ENCODE measurements at places on chromosomes 1 and 21. TPM values are rescaled to one million over a fixed set of nuclear protein-coding genes. Genes with fewer than 3 reads are reported as not detected.

Gene OR2L13
- not detected for total RNA-seq

DNA sequence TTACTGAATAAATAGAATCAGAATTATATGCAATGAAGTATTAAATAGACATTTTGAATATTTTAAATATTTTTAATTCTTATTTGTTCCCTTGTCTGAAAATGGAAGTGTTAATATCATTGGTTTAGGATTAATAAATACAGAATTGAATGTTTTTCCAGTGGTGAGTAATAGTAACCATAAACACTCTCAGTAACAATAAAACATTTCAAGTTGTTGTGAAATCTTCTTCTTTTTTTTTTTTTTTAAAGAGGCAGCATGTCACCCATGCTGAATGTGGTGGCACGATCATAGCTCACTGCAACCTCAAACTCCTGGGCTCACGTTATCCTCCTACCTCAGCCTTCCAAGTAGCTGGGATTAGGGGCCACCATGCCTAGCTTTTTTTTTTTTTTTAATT lies 86.2 kb upstream of the ZBTB18 start:
- DNase-seq: no peak

DNA sequence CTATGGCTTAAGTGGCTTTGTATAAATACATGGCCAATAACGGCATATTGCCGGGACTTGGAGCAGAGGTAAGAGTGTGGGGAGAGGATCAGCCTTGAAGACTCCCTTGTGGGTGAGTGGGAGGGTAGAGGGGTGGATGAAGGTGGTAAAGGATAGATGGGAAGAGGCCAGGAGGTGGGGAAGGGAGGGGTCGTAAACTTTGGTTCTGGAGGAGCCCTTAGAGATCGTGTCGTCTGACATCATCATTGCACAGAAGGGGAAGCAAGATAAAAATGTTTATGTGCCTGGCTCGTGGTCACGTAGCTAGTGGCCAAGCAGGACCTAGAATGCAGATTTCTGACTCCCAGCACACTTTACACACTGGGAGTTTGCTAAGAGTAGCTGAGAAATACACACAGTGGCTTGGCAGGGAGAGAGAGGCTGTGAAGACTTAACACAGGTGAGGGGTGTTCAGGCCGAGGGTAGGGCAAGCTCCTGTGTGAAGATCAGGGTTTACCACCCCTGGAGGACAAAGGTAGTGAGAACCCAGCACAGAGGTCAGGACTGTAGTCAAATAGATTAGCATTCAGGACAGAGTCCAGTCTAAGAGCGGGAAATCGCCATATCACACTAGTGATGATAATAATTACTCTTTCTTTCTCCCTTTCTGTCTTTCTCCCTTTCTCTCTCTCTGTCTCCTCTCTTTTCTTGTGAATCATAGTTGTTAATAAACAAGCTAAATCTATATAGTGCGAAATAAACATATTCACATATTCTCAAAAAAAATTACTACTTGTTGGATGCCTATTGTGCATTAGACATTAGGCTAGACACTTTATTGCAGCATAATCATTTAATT lies 75.5 kb downstream of the LRRC8D start:
- DNase-seq: no peak

Gene S100A1
- not detected for total RNA-seq

DNA sequence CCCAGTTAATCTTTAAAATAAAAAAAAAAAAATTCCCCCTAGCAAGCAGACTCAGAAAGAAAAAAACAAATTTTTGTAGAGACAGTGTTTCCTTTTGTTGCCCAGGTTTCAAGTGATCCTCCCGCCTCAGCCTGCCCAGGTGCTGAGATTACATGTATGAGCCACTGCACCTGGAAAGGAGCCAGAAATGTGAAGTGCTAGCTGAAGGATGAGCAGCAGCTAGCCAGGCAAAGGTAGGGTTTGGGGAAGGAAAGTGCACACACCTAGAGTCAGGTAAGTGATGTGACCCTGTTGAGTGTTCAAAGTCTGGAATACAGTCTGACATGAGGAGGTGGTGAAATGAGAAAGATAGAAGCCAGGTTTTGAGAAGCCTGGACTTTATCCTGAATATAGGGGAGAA lies 1.7 kb downstream of the AKR1A1 start:
- DNase-seq: no peak

GRCh38 chr1:233440951-233441401 lies 113.5 kb downstream of the MAP3K21 start:
- DNase-seq: no peak

- DNase-seq: no peak
Observed at GRCh38 chr1:223202376-223203033, 59.5 kb upstream of the TLR5 start.

Gene SLC25A34
- 7.5 TPM for total RNA-seq

Gene CELSR2
- total RNA-seq: 4.0 TPM

DNA sequence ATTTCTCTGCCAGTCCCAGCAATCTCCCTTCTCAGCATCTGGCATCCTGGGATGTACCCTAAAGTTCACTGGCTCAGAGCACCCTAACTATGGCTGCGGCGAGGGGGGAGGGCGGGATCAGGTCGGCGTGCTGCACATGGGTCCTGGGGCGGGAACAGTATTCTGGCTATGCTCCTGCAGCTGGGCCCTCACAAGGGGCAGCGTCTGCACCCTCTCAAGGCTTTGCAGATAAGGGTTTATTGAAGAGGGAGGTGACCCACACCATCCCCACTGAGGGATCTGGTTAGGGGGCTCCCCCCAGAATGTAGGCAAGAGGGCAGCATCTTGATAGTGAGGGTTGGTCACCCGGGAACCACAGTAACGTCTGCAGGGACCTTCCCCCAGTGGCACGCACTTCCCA lies 44.9 kb upstream of the PCBP3 start:
- DNase-seq: no peak

DNA sequence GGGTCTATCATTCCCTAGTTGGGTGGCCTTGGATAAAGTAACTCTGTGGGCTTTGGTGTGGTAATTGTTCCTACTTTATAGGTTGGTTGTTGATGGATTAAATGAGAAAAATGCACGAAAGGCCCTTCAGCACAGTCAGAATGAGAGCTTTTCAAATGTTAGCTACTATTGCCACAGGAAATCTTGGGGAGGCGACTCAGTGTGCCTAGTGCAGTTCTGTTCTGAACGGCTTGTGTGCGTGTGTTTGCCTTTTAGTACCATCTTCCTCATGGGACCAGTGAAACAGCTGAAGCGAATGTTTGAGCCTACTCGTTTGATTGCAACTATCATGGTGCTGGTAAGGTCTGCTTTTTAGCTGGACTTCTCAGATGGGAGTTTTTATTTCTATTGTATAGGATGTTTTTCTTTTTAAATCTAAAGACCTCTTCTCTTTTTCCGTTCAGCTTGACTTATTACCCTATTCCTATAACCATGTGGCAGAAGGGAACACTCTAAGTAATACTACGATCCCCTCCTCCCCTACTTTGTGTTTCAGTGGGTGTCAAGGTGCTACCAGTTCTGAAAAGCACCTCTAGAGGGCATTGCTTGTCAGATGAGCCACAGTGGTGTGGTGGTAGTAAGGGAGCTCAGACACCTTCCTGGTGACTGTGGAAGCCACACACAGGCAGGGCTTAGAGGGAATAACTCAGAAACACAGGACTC lies 9.2 kb downstream of the SFT2D2 start:
- DNase-seq: no peak

DNA sequence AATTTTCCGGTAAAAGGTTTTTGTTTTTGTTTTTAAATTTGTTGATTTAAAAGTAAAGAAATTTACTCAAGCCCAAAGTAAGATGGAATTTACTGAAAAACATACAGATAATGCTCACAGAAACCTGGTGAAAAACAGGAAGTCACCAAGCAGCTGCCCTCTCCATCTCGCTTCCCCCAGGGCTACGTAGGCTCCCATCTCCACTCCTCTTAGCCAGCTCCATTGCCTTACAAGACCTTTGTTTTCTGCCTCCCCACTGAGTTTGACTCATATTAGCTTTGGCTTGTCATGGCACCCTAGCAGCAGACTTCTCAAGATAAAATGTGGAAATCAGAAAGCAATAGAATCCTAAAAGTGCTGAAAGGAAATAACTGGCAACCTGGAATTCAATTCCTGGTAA lies 57.9 kb downstream of the PHTF1 start:
- DNase-seq: no peak

Gene C1orf50
- 4.3 TPM for total RNA-seq

DNA sequence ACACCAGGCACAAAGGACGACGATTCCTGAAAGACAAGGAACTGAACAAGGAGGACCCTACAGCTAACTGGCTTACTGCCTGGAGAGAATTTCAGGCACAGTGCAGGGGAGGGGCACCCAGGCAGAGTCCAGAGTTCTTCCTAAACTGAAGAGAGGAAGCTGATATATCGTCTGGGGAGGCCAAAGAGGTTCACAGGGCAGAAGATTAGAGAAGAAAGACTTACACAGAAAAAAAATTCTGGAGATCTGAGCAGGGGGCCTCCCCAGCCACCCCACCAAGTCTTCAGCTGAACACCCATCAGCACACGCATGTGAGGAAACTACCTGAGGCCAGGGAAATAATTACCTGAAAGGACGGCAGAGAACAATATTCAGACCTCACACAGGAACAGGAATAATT lies 24.6 kb downstream of the SORT1 start:
- no peak for DNase-seq

GRCh38 chr1:63784489-63785390 lies 10.9 kb downstream of the ROR1 start:
- no peak for DNase-seq

Gene EXO1
- total RNA-seq: not detected

Gene TAS1R1
- not detected for total RNA-seq

Gene CTSS
- total RNA-seq: 82.6 TPM

Gene IL20
- total RNA-seq: not detected

Gene ARHGEF11
- total RNA-seq: 40.3 TPM

GRCh38 chr1:184951788-184952187 lies 22.5 kb downstream of the NIBAN1 start:
- DNase-seq: no peak

Gene NOTCH2NLA
- 83.8 TPM for total RNA-seq

DNA sequence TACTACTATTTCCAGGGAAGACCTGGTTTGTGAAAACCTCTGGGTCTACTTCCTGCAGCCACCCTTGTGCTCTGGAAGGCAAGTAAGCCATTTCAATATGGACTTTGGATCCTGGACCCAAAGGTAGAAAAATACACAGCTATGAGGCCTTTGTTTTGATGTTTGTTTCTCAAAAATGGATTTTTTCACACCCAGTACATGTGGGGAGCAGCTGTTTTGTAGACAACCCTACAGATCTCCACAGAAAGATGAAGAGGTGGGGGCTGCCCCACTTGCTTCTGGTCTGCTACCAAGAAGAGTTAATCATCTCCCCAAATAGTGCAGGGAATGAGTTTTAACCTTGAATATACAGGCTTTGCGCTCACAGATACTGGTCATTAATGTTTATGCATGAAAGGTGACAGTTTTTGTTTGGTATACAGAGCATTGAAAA lies 29.2 kb downstream of the ZNF281 start:
- DNase-seq: no peak

GRCh38 chr1:48492392-48492791 lies 20.4 kb upstream of the SPATA6 start:
- no peak for DNase-seq

Gene PRRX1
- 66.6 TPM for total RNA-seq

DNA sequence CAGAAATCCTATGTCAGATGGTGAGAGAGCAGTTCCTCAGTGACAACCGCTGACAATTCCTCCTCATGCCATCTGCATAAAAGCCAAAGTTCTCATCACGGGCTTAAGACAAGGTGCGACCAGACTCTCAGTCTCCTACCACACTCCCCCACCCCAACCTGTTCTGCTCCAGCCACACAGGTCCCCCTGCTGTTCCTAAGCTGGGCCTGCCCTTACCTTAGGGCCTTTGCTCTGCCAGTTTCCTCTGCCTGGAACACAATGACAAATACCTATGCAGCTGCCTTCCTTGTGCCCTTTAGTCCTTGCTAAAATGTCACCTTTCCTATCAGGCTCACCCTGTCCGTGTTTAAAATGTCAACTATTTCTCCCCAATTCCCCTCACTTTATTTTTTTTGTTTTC lies 382.2 kb downstream of the NTNG1 start:
- no peak for DNase-seq

GRCh38 chr21:31289702-31290101 lies 54.4 kb downstream of the TIAM1 start:
- no peak for DNase-seq

DNA sequence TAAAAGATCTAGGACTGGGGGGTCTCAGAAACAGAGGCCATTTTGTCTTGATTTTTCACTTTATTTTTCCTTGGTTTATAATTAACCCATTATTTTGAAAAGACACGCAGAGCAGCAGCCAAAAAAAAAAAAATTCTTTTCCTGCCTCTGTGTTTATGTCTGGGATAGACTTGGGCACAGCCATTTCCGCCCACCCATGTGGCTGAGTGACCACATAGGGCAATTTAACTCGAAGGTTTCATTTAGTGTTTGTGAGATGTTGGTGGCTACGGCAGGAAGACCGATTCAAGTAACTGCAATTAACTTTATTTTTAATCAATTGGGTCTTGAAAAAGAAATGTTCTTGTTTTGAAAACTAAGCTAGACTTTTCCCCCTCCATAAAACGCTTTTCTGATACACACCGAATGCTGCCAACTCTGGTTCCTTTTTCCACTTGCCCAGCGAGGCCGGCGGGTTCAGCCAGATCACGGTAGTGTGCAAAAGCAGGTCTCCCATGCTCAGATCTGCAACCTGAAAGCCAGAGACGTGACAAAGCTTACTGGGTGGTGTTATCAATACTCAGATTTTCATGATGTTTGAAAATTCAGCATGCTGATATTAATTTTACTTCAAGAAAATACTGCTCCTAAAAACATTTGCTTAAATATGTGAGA lies 97.4 kb upstream of the KRTAP19-8 start:
- no peak for DNase-seq

DNA sequence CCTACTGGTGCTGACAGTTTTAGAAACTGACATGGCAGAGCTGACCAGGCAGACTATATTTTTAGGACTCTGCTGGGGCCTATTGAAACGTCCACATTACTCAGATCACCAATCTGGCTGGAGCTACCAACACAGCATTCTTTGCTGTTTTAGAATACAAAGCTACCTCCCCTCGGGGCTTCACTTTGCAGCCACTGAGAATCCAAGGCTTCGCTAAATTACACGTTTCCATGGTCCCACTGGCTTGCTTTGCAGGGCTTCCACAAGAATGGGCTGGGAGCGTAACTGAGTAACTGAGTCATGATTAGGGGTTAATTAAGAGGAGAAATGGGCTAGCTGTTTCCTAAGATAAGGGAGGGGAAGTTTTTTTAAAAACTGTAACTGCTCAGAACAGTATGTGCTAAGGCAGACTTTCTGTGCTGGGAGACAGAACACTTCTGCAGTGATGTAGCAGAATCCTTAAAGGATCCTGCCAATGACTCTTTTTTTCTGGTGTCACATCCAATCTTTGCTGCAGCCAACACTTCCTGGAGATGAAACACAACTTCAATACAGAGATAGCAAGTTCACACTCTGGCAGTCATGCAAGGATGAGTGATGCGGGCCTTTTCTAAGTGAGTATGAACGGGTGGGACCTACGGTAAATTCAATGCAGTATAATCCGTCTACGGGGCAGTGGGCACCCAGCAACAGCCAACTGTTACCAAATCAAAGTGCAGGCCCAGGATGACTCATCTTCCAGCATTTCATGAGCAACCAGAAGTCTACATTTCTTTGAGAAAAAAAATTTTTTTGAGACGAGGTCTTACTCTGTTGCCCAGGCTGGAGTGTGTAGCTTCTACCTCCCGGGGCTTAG lies 21.5 kb downstream of the NDUFS5 start:
- DNase-seq: peak; percentile 22

Measured in thoracic aorta (tissue), 2 donors.